ENCODE measurements at places on chromosomes 11 and 22.

- no peak for DNase-seq
These were observed 112.5 kb upstream of the CD82 start for GRCh38 chr11:44452827-44453572.

DNA sequence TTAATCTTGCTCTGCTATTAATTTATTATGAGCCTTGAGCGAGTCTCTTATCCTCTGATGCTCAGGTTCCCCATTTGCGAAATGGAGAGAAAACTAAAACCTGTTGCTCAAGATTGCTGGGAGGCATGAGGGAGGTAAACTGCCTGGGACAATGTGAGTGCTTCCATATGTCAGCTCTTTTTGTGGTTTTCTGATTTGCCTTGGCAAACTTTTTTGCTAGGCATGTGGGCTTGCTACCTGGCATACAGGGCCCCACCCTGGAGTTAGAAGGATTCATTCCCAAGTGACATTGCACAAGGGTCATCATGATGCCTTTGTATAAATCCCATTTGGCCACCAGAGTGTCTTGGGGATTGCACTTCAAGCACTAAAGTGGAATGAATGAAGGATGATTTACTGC is 22.4 kb downstream of the TSPAN18 start:
- no peak for DNase-seq

DNA sequence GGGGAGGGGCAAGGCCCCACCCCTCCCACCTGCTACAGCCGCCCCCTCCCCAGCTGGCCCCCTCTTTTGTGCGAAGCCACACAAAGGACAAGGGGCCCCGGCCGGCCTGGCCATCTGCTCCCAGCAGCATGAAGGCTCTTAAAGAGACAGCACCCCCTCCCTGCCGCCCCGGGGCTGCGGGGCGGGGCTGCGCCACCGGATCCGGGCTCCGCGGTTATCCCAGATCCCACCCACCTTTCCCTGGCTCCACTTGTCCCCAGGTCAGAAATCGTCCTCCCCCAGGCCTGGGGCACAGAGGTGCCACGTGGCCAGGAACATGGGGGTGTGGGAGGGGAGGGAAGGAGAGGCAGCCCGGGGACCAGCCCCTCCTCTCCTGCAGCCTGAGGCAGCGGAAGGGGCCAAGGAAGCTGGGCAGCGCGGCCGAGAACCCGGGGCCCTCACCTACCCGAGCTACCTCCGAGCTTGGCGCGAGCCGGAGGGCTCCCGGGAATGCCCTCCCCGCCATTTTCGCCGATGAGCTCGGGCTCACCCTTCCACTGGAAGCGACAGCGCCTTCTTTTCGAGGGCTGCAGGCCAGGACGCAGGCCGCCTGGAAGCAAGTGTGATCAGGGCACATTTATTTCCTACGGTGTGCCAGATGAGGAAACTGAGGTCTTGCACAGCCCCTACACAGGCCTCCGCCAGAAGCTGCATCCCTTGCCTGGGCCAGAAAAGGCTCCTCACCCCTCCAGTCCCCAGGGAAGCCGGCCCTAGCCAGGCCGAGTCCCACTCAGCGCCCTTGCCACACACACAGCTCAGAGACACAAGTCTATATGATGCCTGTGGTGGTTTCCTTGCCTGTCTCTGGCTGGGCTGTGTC is 2.5 kb upstream of the RCOR2 start:
- DNase-seq, result no peak

DNA sequence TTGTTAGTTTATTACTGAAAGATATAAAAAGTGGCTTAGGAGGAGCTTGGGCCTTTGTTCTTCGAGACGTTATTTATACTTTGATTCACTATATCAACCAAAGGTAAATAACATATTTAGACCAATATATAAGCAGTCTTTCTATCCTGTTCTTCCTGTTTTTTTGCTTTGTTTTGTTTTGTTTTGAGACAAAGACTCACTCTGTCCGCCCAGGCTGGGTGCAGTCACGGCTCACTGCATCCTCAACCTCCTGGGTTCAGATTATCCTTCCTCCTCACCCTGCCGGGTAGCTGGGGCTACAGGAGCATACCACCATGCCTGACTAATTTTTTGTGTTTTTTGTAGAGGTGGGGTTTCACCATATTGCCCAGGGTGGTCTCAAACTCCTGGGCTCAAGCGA is 66.8 kb downstream of the ATM start:
- DNase-seq, result no peak

DNA sequence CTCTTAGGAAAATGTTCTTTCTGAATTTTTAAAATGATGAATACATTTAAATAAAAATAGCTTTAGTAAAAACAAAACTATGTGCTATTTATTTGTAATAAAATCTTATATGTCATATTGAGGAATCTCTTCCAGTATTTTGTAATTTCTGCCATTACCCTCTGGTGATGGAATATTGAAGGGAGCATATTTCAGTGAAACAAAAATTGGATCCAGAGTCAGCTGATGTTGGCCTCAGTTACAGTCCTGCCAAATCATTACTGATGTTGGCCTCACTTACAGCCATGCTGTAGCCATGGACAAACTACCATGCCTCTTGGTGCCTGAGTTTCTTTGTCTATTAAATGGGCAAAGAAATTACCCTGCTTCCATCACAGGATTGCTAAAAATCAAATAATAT is 133.2 kb downstream of the SLC1A2 start:
- DNase-seq, result no peak
